Common myeloid progenitor, CD34-positive (primary cell): ENCODE measurements at places on chromosomes 3 and 15.

DNA sequence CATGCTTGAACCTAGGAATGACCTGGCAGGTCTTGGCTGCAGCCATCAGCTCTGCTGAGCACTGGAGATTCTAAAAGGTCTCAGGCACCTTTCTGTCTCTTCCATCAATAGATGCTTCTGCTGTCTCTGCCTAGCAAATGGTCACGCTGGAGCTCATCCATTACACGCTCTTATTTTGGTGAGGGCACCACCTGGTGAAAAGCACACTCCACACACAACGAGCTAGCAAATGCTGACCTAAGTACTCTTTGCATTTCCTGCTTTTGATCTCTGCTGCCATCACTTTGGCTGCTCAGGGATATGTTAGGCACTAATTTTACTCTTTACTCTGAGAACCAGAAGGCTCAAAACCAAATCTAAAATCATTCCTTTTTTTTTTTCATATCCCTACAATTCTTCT, 91.3 kb downstream of the RAB11A start:
- DNase-seq: no peak

DNA sequence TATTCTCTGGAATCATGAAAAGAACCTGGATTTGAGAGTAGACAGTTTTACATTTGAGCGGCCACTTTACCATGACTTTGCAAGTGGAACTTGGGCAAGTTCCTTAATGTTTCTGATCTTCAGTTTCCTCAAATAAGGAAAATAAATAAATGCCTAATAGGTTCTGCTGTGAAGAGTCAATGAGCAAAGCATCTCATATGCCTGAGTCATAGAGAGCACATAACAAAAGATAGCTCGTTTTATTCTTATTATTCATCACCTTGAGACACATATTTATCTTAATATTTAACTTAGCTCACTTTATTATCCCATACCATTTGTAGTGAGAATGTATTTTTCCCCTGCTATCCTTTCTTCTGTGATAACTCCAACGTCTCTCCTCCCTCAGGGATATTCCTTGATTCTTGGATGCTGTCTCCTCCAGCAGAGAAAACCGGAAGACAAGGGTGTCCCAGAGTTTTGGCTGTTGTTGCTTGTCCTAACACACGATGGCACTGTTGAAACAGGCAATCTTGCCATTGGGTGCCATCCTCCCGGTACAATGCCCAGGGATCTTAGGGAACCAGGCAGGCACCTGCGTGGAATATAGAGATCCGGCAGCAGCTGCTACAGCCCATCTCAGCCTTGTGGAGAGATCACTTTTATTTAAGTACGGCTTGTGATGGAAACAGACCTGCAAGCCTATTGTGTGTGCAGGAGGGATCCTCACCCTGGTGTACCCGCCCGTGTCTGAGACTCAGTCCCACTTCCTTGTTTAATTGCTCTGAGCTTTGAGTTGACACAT, 33.3 kb upstream of the VPS33B start:
- DNase-seq: peak; percentile 45

DNA sequence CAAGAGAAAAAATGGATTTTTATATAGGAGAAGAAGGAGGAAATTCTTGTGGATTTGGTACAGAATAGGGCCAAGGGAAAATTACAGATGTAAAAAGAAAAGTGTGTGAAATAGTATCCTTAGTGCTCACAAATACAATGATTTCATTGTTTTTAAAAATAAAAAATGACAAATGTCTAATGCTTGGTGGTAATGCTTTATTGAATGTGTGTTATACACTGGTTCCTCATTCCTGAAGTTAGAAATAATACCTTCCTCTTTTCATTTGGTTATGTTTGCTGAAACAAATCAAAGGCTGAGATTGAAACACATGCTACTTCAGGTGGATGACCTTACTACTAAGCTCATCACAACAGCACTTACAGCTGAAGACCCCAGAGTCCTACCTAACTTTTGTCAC, 37.7 kb upstream of the CCR2 start:
- DNase-seq: peak; percentile 26

DNA sequence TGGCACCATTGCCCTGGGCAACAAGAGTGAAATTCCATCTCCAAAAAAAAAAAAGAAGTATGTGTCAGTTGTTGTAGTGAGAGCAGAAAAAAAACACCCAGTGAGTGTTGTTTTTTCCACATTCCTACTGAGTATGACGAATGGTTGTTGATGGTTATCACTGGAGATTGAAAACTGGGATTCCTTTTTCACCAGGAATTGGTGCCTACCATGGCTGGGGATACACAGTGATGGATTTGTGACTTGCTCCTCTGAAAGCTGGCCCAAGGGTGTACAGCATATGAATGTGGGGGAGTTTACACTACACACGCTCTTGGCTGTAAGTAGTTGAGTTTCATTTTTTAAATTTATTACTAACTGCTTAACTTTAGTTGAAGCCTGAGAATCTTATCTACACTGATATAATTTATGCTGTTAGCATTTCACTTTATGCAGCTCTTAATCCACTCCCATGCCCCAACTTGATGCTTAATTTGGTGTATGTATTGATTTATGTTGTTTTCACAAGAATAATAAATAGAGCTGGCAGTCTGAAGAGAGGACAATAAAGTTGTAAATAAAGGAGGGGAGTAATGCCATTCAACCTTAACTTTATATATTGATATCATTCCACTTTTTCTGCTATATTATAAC, 56.0 kb upstream of the MME start:
- DNase-seq: no peak

DNA sequence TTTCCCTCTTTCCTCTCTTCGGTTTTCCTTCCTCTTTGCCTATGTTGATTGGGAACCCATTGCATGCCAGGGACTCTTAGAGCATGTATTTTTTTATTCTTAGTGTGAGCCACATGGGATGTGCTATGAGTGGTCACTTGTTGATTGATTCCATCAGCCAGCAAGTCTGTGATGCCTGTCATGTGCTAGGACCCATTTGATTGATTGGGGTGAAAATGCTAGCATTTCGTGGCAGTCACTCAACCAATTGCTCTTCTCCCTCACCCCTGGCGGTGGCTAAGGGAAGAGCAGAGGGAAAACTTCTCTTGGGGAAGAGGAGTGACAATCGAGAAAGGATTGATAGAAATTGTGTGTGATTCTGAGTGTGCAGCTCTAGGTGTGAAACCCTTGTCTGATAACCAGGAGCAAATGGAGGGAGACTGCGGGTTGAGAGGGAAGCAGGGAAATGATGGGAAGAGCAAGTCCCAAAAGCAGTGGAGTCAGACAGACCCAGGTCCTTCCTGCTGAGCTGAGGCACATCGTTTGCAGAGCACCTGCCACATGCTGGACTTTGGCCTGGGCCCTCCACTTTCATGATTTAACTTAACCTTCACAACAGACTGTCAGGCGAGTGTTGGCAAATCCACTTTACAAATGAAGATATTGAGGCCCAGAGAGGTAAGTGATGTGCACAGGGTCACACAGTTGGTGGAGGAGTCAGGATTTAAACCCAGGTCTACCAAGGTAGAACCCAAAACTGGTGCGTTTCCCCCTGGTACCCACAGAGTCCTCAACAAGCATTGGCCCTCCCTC, 40.0 kb downstream of the SLC6A11 start:
- no peak for DNase-seq

DNA sequence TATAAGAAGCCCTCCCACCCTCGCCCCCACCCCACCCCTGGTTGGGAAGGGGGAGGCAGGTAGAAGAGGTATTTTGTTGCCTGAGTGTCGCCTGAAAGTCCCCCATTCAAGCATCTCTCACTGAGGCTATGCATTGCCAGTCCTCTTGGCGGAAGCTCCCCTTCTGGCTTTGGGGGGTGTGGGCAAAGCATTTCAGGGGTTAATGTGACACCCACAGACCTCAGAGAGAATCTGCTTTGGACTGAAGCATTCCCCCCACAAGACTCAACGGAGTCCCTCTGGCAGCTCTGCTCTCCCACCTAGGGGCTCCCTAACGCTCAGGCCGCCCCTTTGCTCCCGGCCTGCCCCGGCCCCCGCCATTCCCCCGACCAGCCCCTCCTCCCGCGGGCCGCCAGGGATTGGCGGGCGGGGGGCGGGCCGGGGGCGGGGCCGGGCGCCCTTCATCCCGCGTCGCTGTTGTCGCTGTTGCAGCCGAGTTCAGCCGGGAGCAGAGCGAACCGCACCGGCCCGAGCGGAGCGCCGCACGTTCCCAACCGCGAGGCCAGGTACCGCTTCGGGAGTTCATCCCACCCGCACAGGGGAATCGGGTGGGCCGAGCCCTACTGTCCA, at the start of gene SLC38A3:
SLC38A3 (plus strand) TSS at position 468 of the 609 bp plus-strand sequence. CDS start 8,929 bp downstream, outside the sequence.
- peak; percentile 44 for DNase-seq

GRCh38 chr3:49799105-49799504, 568 bp downstream of the CDHR4 start:
- no peak for DNase-seq

- no peak for DNase-seq
These were observed 34.3 kb downstream of the MYO1E start for GRCh38 chr15:59338414-59338813.

- no peak for DNase-seq
These were observed 953.8 kb upstream of the ALCAM start for GRCh38 chr3:104412608-104413580.

DNA sequence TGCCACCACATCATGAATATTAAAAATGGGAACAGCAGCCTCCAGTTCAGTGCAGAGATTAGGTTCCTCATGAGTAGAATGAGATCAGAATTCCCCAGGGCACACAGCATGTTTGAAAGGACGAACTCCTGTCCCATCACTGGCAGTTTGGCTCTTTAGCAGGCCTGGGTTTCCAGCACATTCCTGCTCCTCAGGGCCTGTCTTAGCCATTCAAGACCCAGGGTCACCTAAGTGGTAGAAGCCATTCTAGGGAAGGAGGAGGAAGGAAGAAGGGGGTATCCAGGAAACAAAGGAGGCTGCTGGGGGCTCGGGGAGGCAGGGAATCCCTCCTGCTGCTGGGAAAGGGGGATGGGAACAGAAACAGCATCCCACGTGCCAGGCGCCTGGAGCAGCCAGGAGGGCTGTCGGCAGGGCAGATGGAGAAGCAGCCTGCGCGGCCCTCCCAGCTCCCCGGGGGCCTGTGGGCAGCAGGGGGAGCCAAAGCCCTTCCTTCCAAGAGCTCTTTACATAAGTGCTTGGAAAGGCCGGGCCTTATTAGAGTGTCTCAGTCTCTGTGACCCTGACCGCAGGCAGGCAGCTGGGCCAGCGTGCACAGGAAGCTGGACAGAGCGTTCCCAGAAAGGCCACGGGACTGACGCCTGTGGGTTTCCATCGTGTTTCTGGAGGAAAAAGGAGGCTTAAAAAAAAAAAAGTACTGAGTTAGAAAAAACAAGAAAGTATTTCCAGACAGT, 24.7 kb downstream of the LOXL1 start:
- peak; percentile 91 for DNase-seq

DNA sequence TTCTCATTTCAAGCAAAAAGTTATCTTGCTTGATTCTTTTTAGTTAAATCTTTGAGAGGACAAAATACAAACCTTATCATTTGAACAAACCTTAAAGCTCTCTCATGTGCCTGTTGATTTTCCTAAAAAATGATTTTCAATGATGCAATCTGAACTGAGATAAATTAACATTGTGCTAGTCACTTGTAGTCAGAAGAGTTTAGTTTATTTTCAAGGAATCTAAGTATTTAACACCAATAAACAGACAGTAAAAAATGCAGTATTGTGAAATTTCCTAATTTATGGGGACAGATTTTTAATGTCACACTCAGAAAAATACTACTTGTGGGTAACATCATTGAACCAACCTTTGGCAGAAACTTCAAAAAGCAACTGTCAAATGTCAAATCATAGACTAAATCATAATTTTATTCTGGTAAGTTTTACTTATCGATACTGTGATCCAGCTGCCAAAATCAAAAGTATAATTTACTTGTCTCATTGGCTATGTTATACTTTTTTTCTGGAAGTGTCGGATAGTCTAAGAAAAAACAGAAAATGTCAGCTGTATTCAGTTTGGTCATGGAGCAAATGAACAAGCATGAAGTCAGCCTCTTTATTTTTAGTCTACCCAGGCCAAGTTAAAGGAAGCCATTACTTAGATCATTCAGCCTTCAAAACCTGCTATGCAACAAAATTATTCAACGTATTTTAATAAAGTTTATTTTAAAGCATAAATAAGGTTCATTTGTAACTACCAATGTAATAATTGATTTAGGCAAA, 52.4 kb upstream of the FNDC3B start:
- no peak for DNase-seq

DNA sequence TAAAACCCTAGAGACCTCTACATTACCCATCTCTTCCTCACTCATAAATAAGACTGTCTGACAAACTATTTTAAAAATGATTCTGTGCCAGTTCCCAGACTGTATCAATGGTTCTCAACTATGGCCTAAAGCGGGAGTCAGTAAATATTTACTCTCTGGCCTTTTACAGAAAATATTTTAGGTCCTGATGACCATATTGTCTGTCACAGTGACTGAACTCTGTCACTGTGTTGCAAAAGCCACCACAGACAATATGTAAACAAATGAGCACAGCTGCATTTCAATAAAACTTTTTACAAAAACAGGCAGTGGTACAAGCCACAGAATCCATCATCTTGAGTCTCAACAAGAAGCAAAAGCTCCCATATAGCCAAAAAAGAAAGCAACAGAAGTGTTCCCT, 45.4 kb downstream of the PLOD2 start:
- DNase-seq: no peak

DNA sequence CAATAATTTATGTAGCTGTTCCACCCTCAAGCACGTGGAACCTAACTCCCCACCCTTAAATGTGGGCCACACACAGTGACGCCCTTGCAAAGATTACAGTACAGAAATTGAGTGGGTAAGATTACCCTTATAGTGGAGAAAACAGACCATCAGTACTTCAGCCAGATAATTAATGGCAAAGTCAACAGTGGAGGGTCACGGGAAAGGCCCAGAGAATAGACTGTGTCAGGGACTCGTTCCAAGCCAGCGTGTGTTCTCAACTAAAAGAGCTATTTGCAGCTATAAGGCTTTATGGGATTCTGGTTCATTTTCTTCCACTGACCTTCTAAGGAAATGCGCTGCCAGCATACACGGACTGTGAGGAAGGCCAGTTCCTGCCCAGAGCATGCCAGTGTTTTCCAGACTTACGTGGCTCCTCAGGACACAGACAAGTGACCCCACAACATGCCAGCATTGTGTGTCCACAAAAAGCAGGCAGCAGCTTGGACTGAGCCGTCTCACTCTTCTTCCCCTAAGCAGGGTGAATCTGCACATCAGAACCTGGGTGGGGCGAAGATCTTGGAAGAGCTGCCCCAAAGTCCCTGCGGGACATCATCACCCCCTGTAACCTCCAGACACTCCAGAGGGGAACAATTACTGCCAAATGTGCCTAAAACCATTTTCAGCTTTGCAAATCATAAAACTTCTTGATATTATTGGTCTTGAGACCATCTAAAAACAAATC, 428.5 kb downstream of the OCA2 start:
- no peak for DNase-seq

DNA sequence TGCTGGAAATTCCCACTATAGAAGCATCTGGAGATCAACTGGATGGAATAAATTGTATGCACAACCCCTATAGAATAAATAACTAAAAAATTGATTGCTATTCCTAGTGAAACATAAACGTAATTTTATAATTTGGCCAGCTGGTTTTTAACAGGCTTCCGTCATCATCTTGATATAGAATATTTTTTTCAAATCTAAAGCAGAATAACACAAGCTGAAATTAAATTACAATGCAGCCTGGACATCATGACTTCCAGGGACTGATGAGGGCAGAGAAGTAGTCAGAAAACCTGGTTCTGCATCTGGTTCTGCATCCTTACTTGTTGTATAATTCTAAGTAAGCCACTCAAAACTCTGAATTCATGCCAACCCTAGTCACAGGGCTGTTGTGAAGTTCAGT, 146.1 kb downstream of the MEX3B start:
- DNase-seq: no peak

- DNase-seq: no peak
These were observed 26.6 kb downstream of the IDH2 start for GRCh38 chr15:90075420-90076289.
